ENCODE measurements at places on chromosomes 4 and X.

DNA sequence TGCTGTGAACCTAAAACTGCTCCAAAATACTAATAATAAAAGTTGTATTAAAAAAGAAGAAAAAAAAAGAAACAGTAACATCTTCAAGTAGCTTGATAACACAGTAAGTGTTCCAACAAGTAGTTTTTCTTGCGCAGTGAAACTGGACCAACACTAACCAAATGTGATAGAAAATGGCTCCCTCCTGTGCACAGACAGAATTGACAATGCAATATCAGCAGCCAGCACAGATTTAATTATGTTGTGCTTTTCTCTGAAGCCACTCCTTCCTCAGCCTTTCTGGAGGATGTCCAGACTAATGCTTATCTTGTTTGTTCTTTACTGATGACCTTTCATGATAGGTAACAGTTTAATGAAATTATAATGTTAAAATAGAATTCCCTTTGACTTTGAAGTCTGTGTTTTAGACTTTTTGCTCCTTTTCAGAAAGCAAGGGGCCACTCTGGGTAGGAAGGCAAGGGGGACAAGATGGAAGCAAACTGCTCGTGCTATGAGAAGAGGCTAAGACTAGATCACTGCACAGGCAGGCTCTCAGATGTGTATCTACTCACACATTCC is 147.1 kb upstream of the RPL34 start:
- DNase-seq, result no peak

DNA sequence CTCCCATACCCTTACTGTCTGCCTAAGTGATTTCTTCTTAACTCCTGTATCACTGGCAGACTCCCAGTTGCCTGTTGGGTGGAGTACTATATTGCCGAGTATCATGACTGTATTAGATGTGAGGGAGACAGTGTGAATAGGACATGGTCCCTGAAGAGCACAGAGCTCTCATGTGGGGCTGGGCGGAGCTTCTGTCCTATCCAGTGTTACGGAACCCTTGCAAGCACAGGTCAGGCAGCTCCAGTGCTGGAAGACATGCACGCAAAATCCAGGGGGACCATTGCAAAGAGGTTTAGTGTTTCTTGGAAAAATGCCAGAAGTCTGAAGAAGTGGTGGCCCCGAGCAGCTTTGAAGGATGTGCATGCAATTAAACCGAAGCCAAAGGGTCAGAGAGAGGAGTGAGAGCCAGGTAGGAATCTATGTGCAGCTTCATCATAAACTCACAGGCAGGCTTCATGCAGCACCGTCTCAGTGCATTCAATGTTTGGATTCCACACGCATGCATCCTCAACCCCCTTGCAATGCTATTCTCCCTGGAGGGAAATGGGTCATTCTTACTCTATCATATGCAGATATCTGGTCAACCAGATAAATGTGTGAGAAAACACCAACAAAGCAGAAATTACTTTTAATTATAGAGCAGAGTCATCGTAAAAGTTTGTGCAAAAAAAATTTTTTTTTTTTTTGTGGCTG is 49.7 kb upstream of the DHRSX start:
- no peak for DNase-seq

DNA sequence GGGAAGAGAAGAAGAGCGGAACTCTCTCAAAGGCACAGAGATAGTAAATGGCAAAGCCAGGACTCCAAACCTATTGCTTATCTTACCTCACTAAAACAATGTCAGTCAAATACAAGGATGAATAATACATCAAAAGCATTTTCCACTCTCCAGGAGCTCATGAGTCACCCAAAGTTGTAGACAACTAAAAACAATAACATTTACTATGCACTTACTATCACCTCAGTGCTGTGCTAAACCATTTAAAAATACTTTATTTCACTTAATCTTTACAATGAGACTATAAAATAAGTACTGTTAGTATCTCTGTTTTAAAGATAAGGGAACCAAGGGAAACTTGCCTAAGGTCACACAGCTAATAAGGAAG is 163.2 kb upstream of the SPANXC start:
- DNase-seq, result no peak

- no peak for DNase-seq
Measured at GRCh38 chr4:113276464-113277170, 227.2 kb downstream of the ANK2 start.

DNA sequence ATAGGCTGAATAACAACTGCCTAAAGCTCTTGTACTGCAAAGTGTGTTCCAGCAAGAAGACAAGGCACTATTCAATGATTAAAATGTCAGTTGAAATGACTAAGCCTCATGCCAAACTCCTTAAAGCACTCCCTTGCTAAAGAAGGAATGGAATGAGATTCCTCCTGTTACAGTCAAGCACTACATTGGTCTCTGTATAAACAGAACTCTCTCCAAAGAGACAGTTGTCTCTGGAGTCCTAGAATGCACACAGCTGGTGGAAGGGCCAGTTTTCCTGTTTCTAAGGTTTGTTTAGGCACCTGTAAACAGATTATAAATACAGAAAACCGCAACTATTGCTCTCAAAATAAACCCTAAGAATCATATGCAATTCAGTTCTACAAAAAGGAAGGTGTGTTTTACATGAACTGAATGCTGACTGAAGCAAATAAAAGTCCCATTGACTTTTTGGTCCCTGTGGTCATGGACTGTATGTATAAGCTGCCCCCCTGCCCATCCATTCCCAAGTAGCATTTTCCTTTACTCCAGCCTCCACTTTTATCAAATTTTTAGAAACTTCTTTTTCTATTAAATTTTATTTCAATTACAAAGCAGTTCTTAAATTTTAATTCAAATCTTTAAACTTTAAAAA is 47.0 kb downstream of the FAT1 start:
- no peak for DNase-seq

- no peak for DNase-seq
Measured at GRCh38 chrX:154329294-154329693, 33.7 kb downstream of the TKTL1 start.

GRCh38 chr4:43564591-43564990 is 672.1 kb downstream of the GRXCR1 start:
- DNase-seq, result no peak

GRCh38 chr4:56077676-56078075 is 128.9 kb downstream of the CEP135 start:
- no peak for DNase-seq

GRCh38 chr4:13907255-13907751 is 279.8 kb upstream of the BOD1L1 start:
- no peak for DNase-seq

DNA sequence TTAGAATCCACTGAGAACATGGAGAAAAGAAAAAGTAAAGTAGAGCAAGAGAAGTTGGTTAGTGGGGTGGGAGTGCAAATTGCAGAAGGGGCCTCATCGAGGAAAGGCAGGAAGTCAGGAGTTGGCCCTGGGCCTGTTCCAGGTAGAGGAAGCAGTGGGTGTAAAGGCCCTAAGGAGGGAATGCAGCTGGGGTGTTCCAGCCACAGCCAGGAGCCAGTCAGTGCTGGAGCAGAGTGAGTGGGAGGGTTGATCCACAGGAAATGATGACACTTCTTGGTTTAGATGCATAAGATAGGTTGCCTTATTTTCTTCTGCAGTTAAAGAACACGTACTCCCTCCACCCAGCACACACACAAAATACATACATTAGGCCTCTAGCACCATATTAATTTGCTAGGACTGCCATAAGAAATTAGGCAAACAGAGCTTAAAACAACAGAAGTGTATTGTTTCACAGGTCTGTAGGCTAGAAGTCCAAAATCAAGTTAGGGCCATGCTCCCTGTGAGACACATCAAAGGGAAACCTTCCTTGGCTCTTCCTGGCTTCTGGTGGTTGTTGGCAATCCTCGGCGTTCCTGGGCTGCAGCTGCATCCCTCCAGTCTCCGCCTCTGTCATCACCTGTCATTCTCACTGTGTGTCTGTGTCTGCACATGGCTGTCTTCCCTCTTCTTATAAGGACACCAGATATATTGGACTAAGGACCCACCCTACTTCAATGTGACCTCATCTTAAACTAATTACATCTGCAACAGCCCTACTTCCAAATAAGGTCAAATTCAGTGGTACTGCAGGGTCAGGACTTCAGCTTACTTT is 205.9 kb downstream of the AASDH start:
- DNase-seq, result no peak

DNA sequence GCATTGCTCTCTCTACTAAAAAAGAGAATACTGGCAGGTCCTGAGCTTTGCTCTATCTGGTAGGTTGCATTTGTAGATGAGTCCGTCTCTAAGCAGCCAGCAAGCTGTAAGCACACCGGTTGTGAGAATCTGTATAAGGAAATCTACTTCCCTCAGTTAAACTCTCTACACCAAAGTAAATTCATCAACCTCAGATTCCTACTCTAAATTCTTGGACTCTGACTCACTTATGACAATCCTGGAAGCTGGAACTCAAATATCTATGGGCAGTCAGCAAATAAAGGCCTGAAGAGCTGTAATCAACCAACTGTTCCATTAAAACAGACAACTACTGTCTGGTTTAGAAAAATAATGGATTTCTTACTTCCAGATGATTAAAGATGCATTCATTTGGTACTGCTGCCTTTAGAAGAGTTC is 37.9 kb downstream of the FAT1 start:
- no peak for DNase-seq

- no peak for DNase-seq
Measured at GRCh38 chr4:164081371-164081770, 586.9 kb downstream of the TMA16 start.

GRCh38 chrX:9942086-9942485 is 25.1 kb upstream of the CLDN34 start:
- DNase-seq, result peak; percentile 24

- DNase-seq, result no peak
Measured at GRCh38 chr4:25838526-25838925, 24.3 kb downstream of the SEL1L3 start.

- DNase-seq, result no peak
Measured at GRCh38 chr4:36852856-36853255, 391.7 kb upstream of the NWD2 start.

- no peak for DNase-seq
Measured at GRCh38 chr4:85728464-85728863, 253.5 kb downstream of the ARHGAP24 start.

GRCh38 chr4:65391382-65391781 is 278.9 kb downstream of the EPHA5 start:
- no peak for DNase-seq

- no peak for DNase-seq
Measured at GRCh38 chr4:5812506-5813229, 80.2 kb downstream of the CRMP1 start.

- no peak for DNase-seq
Measured at GRCh38 chr4:86977621-86978184, 42.9 kb downstream of the AFF1 start.

- DNase-seq, result no peak
Measured at GRCh38 chr4:84796394-84796793, 170.1 kb downstream of the WDFY3 start.

DNA sequence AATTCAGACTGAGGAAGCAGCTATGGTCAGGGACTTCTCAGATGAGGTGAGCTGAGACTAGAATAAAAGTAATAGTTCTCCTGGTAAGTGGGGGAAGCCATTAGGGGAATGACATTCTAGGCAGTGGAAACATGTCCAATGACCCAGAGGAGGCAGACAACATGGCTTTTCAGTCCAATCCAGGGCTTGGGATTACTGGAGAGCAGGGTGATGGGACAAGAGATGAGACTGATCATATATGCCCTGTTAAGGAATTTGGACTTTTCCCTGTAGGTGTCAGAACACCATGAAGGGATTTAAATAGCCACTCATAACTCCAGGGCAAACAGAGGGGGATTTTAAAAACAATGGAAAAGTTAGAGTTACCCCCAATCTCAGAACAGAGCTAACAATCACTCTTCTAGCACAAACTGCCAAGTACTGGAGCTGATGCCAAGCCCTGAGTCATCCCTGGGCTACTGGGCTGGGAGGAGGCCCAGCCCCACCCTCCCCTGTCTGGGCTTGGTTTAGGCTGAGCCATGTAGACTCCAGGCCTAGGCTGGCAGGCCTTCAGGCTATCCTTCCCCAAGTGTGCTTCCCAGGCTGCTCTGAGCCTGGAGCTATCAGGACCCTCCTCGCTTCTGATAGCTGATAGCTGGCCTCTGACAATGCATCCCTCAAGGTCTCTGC is 22.7 kb upstream of the MSN start:
- DNase-seq, result no peak

DNA sequence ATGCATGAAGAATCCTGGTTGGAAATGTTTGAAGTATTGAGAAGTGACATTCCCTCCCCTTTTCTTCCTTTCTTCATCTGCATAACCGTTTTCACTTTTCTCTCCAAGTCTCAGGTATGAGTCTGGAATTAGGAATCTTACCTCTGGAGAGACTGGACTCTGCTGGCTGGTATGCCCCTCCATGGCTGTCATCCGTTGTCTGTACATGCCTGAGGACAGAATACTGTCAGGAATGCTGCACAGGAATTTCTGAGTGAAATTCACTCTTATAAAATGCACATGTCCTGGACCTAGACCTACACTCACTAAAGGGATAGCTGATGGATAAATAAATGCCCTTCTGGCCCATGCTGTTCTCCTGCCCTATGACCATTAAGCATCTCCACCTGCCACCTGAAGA is 179.5 kb downstream of the MSN start:
- no peak for DNase-seq

DNA sequence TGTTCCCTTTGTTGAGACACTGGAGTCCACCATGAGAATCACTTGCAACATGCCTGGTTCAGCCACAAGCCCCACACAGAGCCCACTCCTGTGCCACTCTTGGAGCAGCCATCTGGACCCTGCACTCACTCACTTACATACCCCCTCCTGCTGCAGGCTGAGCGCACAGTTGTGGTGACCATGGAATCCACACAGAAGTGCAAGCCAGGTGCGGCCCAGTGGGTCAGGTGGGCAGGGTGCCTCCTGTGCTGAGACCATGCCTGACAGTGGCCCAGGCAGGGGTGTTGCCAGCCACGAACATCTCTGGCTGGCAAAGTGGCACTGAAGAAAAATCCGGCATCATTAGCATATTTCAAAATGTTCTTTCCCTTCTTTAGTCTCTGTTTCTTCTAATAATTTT is 17.4 kb upstream of the CXorf51A start:
- DNase-seq, result no peak

DNA sequence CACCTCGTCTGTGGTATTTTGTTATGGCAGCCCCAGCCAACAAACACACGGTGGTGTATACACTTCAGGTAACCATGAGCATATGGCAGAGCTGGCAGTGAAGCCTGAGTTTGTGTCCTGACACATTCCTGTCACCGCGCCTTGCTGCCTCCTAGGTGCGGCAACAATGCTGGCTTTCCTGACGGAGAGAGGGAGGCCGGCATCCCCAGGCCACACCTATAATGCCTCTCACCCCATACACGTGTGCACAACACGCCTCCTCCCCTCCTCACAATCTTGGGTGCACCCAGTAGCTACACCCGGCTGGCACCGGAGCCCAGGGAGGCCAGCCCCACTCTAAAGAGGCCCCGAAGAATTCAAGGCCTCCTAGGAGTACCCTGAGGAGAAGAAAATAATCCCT is 158.5 kb downstream of the NSUN7 start:
- no peak for DNase-seq

All from activated T-cell treated with anti-CD3 and anti-CD28 coated beads, Interleukin-2, amount 50 U/mL, for 1 hour (primary cell).